CD14-positive monocyte (primary cell): ENCODE measurements at places on chromosomes 11 and 22.

DNA sequence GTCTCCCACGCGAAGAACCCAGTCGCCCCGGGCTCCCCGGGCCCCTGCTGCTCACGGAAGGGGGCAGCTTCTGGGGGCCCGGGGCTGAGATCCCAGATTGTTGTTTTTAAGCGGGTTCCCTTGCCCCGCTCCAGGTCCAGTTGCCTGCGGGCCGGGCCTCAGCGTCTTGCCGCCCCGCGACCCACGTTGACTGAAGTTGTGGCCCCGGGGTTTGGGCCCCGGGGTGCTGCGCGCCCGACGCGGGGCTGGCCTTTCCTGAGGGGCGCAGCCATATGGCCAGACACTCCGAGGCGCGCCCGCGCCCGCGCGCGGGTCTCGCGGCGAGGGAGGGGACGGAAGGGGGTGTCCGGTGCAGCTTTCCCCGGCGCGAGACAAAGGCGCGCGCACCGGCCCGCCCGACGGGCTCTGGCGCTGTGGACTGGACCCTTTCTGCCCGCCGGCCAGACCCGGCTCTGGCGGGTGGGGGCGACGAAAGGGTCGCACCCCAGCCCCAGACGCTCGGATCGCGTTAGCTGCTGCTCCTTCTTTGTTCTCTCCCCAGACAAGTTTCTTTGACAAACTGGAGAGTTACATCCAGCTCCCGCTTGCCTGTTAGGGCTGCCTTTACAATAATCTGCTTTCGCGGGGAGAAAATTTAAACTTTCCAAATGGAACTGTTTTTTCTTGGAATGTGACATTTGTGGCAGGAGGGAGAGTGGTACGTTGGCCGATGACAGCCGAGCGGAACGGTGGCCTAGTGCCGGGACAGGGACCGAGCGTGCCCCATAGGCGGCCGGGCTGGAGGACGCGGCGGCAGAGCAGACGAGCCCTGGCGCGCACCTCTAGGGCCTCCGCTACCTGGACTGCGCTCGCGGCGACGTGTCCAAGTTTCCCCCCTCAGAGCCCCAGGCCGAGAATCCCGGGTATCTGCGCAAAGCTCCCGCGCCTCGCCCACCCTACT is 716 bp downstream of the AMOTL1 start:
- no peak for DNase-seq

DNA sequence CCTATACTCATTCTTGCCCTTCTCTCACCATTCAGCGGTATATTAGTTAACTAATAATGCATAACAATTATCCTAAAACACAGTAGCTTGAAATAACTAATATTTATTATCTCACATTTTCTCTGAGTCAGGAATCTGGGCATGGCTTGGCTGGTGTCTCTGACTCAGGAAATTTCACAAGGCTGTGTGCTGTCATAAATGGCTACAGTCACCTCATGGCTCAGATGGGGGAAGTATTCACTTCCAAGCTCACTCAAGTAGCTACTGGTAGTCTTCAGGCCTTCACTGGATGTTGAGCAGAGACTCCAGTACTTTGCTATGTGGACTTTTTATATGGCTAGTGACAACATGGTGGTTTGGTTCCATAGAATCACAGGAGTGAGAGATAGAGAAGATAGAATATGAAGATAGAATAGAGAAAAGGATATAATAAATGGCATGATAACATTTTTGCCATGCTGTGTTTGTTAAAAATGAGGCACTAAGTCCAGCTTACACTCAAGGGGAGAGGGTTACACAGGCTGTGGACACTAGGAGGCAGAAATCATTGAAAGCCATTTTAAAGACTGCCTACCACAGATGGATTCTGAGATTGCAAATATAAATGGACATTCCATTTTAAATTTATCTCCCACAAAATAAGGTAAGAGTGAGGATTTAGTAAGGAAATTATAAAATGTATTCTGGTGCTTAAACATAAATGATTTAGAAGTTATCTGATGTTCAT is 997.8 kb upstream of the CHORDC1 start:
- DNase-seq, result no peak

DNA sequence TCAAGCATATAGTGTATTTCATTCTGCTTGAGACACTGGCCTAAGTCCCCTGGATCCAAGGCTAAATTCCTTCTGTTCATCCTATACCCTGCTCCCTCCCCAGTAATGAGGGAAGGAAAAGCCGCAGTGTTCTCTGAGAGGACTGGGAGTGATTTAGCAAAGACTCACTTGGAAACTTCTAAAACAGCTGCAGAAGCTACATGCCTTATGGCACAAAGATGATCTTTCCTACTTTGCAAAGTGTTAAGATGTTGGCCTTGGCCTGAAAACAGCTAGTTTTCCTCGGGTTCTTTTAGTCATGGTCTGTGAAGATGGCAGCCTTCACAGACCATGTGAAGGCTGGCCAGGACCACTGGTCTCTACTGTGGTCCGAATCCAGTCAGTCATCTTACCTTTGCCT is 65.7 kb downstream of the ABTB2 start:
- DNase-seq, result no peak

GRCh38 chr11:59222464-59223060 is 9.8 kb upstream of the MPEG1 start:
- DNase-seq, result peak; percentile 96

GRCh38 chr11:18563090-18563730 is 25.3 kb downstream of the UEVLD start:
- DNase-seq, result no peak
